ENCODE measurements at places on chromosomes 1 and 21. TPM values are rescaled to one million over a fixed set of nuclear protein-coding genes. Genes with fewer than 3 reads are reported as not detected.

- no peak overlapping the region for H3K4me3 ChIP-seq
- no peaks in the 10 kb centered on the region for H3K36me3 ChIP-seq
- H3K27ac ChIP-seq: no peak overlapping the region
- H3K4me1 ChIP-seq: no peaks in the 10 kb centered on the region
- no peak for DNase-seq
Measured at GRCh38 chr21:35652196-35652595, 408.1 kb downstream of the SETD4 start.

SPRR1A gene
- not detected for polyA plus RNA-seq

GNPAT gene
- polyA plus RNA-seq: 69.3 TPM

HPCA gene
- polyA plus RNA-seq: 0.87 TPM

GRCh38 chr21:40117236-40117635 lies 250.0 kb downstream of the PCP4 start:
- H3K27ac ChIP-seq: no peak overlapping the region
- no peaks in the 10 kb centered on the region for H3K4me1 ChIP-seq
- no peaks in the 10 kb centered on the region for H3K36me3 ChIP-seq
- DNase-seq: no peak

GRCh38 chr1:2811533-2811918 lies 10.0 kb upstream of the TTC34 start:
- no peaks in the 10 kb centered on the region for H3K36me3 ChIP-seq
- no peaks in the 10 kb centered on the region for H3K27me3 ChIP-seq
- H3K27ac ChIP-seq: no peak overlapping the region
- no peaks in the 10 kb centered on the region for H3K4me1 ChIP-seq
- H3K4me3 ChIP-seq: no peak overlapping the region

DNA sequence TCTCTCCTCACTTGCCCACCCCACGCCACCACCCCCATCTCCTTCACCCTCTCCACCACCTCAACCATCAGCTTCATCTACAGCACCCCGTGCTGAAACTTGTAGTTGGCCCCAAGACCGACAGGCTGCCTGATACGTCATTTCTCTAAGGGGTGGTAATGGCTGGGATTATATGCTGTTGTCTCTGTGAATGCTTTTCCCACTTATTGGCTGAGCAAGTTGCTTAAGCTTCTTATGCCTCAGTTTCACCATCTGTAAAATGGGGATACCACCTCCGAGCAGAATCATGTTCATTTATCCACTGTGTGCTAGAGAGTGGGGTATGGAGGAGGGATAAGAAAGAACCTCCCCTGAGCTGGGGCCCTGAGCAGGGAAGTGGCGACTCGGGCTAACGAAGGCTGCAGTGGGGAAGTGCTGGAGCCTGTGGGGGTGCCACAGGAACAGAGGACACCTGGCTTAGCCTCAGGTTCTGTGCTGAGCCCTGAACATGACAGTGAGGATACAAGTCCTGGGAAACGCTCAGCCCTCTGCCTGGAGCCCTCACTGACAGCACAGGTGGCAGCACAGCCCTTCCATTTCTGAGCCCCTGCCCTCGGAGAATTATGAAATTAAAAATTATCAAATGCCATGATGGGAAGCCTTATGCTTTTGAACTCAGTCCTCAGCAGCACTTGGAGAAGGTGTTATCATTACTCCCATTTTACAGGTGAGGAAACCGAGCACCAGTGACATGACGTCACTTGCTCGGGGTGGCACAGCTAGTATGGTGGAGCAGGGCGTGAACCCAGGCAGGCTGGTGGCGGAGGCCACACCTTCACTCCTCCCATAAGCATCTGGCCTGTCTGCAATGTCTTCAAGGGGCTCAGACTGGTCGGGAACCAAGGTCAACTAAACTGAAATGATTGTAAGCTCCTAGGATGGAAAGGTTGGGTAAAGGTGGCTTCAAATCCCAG lies 2.8 kb downstream of the MATN1 start:
- H3K4me3 ChIP-seq: no peak overlapping the region
- no peak overlapping the region for H3K27ac ChIP-seq
- H3K36me3 ChIP-seq: peaks cover 20% of the 10 kb centered on the region

GRCh38 chr1:77219166-77219887 lies at the start of gene PIGK:
PIGK (minus strand) TSS chr1:77219430; CDS start chr1:77219402, 28 bp downstream.
- H3K27ac ChIP-seq: peak within 1 kb of the TSS; percentile 63
- H3K4me1 ChIP-seq: peaks cover 7% of the 10 kb centered on the region
- no peaks in the 10 kb centered on the region for H3K36me3 ChIP-seq

GRCh38 chr21:45888386-45889009 lies 93.1 kb upstream of the COL6A1 start:
- no peaks in the 10 kb centered on the region for H3K36me3 ChIP-seq
- no peak overlapping the region for H3K4me3 ChIP-seq
- no peak for DNase-seq

GRCh38 chr1:226485192-226485591 lies 63.4 kb upstream of the STUM start:
- no peak overlapping the region for H3K4me3 ChIP-seq
- no peak overlapping the region for H3K27ac ChIP-seq
- H3K27me3 ChIP-seq: peaks cover 76% of the 10 kb centered on the region
- peaks cover 17% of the 10 kb centered on the region for H3K4me1 ChIP-seq

- H3K27me3 ChIP-seq: no peaks in the 10 kb centered on the region
- H3K4me1 ChIP-seq: peaks cover 39% of the 10 kb centered on the region
- H3K4me3 ChIP-seq: no peak overlapping the region
Measured at GRCh38 chr1:203272633-203273205, 32.6 kb upstream of the BTG2 start.

RIMKLA gene
- 0.78 TPM for polyA plus RNA-seq

DNA sequence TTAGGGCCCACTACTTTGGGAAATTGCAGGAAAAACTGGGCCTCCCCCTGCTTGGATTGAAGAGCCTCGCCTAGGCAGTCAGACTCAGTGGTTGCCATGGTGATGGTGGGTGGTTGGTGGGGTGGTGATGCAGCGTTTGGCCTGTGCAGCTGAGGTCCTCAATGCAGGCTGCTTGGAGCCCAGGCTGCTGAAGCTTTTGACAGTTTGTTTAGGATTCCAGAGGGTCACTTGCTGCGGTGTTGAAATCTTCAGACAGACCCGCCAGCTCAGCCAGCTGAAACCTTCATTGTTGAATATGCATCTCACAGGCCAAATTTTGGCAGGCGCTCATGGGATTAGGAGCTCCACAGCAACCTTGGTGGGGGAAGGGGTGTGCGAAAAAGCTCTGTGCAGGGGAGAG lies 67.9 kb downstream of the CACNA1E start:
- H3K27me3 ChIP-seq: peaks cover 4% of the 10 kb centered on the region
- DNase-seq: peak; percentile 9
- H3K4me1 ChIP-seq: no peaks in the 10 kb centered on the region
- H3K27ac ChIP-seq: no peak overlapping the region
- H3K4me3 ChIP-seq: no peak overlapping the region

DNA sequence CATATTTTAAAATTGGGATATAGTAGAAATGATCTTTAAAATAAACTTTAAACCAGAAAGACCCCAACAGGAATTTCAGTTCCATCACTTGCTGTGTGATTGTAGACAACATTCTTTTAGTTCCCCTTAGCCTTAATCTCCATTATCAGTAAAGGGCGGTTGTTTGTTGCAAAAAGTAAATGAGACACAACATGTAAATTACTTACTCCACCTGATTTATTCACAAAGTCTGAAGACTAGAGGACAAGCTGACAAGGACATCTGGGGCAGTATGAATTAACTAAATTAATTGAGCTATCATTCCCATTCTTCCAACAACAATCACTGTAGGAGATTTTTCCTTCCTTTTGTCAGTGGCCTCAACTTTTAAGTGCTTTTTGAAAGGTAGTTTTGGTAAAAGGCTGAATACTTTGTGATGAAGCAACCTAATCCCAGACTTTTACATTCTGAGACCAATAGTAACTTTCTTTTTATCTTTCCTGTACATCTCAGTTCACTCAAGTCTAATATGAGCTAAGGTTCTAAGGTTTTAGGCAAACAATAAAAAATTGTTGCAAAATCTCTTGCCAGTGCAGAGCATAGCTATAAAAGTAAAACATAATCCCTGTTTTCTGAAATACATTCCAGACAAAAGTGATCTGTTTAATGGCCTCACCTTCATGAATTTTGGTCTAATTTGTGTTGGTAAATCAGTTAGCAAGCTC lies 6.2 kb downstream of the SLC19A2 start:
- no peak overlapping the region for H3K27ac ChIP-seq
- H3K27me3 ChIP-seq: no peaks in the 10 kb centered on the region
- no peak overlapping the region for H3K4me3 ChIP-seq
- peaks cover 4% of the 10 kb centered on the region for H3K4me1 ChIP-seq
- H3K36me3 ChIP-seq: peaks cover 18% of the 10 kb centered on the region

GRCh38 chr1:31793586-31794285 lies 22.1 kb downstream of the SPOCD1 start:
- no peak overlapping the region for H3K4me3 ChIP-seq
- H3K4me1 ChIP-seq: peaks cover 8% of the 10 kb centered on the region
- no peaks in the 10 kb centered on the region for H3K36me3 ChIP-seq
- no peak for DNase-seq
- peaks cover 7% of the 10 kb centered on the region for H3K27me3 ChIP-seq

DNA sequence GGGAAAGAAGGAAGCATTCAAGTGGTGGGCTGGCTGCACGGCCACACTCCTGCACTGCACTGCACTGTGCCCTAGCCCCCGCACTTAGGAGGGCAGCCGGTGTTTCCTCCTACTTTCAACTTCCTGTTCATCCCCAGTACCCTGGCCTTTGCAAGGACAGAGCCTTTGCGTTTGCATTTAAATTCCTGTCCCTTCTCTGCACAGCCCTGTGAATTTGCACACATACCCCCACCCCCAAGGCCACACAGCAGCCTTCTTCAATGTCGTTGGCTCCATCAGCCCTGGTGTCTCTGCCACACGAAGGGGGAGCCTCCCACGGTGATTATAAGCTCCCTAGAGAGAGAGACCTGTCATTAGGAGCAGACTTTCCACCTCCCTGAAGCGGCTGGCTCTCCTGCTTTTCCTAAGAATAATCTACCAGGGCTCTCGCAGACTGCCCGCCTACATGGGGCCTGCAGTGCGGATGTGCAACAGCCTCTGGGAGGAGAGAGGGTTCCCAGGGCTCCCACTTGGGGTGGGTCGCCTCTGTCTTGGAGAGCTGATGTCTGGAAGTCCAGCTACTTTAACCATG lies 13.2 kb upstream of the SLC45A3 start:
- H3K4me3 ChIP-seq: no peak overlapping the region
- H3K27ac ChIP-seq: no peak overlapping the region
- DNase-seq: no peak
- no peaks in the 10 kb centered on the region for H3K27me3 ChIP-seq

- no peak overlapping the region for H3K4me3 ChIP-seq
- no peaks in the 10 kb centered on the region for H3K36me3 ChIP-seq
- H3K27me3 ChIP-seq: no peaks in the 10 kb centered on the region
- peaks cover 11% of the 10 kb centered on the region for H3K4me1 ChIP-seq
- no peak overlapping the region for H3K27ac ChIP-seq
- peak; percentile 9 for DNase-seq
Measured at GRCh38 chr1:178101654-178102053, 7.8 kb downstream of the RASAL2 start.

- peaks cover 3% of the 10 kb centered on the region for H3K4me1 ChIP-seq
- no peak overlapping the region for H3K4me3 ChIP-seq
- no peaks in the 10 kb centered on the region for H3K36me3 ChIP-seq
- DNase-seq: no peak
- H3K27me3 ChIP-seq: no peaks in the 10 kb centered on the region
Measured at GRCh38 chr1:26318338-26319064, 743 bp downstream of the CD52 start.

RUNX3 gene
- 4.8 TPM for polyA plus RNA-seq

DNA sequence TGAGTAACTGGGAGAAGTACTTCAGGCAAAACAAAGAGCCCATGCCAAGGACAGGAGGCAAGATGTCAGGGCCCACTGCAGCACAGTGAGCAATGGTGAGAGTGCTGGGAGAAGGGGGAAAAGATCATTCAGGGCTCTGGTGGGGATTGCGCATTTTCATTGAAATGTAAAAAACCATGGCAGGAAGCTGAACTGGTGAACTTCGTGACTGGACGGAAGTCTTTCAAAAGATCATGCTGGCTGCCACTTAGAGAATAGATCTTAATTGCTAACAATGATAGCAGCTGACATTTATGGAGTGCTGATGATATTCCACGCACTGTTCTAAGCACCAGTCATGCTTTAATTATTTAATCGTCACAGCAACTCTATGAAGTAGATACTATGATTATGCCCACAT lies 107.0 kb downstream of the TGFBR3 start:
- no peaks in the 10 kb centered on the region for H3K27me3 ChIP-seq
- H3K4me1 ChIP-seq: no peaks in the 10 kb centered on the region
- no peak overlapping the region for H3K27ac ChIP-seq
- H3K4me3 ChIP-seq: no peak overlapping the region
- H3K36me3 ChIP-seq: no peaks in the 10 kb centered on the region

DNA sequence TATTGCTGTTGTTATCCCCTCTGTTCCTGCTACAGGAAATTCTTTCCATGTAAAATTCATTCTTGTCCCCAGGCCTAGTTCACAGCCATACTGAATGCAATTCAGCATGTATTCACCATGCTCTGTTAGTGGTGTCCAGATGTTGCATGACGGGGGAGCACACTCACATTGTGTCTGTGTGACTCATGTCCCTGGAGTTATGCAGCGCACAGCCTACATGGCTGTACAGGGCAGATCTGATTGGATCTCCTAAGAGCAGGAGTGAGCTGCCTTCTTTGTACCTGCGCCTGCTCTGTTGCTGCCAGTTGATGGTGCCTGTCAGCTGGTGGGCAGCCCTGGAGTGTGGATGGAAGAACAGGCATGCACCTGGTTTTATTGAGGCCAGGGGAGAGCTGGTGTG lies 17.6 kb downstream of the HTR6 start:
- H3K4me1 ChIP-seq: no peaks in the 10 kb centered on the region
- H3K27ac ChIP-seq: no peak overlapping the region
- no peak for DNase-seq
- H3K27me3 ChIP-seq: no peaks in the 10 kb centered on the region

C1orf105 gene
- 2.4 TPM for polyA plus RNA-seq

GRCh38 chr1:193185901-193186731 lies at the start of gene B3GALT2:
B3GALT2 (minus strand) TSS chr1:193186613; CDS start chr1:193181562, 5,051 bp downstream.
- peak within 1 kb of the TSS; percentile 35 for H3K4me3 ChIP-seq
- peak; percentile 75 for DNase-seq
- peaks cover 28% of the 10 kb centered on the region for H3K4me1 ChIP-seq
- peak within 1 kb of the TSS; percentile 91 for H3K27ac ChIP-seq

DNA sequence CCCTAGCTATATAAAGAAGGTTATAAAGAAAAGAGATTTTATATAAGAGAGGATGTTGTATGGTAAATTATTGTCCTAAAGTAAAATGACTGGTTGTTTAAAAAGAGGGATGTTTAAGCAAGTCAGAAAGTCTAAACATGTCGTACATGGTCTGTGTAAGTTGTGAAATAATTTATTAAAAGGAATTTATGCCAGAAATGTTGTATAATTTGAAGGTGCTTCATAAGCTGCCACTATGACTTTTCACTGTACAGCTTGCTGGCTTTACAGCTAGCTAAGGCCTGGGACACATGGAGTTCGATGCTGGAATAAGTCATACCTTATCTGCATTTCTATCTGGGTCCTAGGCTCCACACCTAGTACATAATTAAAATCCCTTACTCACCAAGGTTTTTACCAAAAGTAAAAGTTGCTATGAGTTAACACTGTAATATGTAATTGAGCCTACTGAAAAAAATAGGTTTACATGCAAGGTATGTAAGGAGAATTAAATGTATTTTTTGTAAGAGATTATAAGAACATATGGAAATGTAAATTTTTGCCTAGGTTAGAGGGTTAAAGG lies 59.0 kb upstream of the EDEM3 start:
- no peak for DNase-seq
- no peak overlapping the region for H3K27ac ChIP-seq
- no peaks in the 10 kb centered on the region for H3K36me3 ChIP-seq
- H3K27me3 ChIP-seq: no peaks in the 10 kb centered on the region
- H3K4me1 ChIP-seq: no peaks in the 10 kb centered on the region
- no peak overlapping the region for H3K4me3 ChIP-seq
